ENCODE measurements at places on chromosomes 16 and 17. TPM values are rescaled to one million over a fixed set of nuclear protein-coding genes. Genes with fewer than 3 reads are reported as not detected.

DNA sequence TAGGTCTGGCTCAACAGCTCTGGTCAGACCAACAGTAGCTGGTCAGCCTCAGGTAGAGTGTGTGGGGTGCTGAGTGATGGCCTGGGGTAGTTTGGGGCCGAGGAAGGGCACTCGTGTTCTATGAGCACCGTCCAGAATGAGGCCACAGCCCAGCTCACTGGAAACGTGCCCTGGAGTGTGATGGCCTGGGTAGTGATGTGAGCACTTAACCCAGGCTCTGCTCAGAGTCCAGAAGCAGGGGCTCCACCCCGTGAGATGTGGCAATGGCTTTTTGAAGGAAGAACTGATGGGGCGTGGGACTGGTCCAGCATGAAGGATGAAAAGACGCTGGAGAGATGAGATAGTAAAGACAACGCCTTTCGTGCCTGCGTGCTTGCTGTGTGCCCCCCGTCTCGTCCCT, 35.3 kb downstream of the NTN1 start:
- no peak for DNase-seq

GRCh38 chr17:80219763-80220053, 425 bp downstream of the SGSH start:
- no peak for DNase-seq

DNA sequence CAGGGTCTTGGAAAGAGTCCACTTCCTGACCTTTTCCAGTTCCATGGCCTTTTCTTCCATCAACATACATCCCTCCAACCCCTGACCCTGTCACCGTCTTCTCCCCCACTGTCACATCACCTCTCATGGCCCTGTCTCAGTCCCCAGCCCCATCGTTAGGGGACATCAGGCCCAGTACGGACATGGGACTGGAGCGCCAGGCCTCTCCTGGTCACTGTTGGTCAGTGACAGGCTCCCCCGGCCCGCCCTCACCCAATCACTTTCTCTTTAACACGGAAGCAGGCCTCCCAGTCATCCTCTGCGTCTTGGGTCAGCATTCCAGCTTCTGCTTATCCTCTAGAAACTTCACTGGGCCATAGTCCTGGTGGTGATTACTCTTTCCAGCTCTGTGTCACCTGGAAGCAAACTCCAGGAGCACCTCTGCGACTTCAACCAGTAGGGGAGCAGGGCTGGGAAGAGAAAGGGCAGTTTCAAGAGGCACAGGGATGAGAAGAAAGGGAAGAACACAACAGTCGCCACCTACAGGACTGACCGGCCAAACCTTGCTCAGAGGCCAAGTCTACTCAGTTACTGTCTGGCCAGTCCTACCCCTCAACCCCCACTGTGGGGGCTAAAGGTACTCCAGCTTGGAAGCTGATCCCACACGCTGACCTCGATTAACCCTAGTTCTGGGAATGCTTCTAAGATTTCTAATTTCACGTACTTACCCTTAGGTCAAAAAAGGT, 15.9 kb upstream of the ICAM2 start:
- no peak for DNase-seq

DNA sequence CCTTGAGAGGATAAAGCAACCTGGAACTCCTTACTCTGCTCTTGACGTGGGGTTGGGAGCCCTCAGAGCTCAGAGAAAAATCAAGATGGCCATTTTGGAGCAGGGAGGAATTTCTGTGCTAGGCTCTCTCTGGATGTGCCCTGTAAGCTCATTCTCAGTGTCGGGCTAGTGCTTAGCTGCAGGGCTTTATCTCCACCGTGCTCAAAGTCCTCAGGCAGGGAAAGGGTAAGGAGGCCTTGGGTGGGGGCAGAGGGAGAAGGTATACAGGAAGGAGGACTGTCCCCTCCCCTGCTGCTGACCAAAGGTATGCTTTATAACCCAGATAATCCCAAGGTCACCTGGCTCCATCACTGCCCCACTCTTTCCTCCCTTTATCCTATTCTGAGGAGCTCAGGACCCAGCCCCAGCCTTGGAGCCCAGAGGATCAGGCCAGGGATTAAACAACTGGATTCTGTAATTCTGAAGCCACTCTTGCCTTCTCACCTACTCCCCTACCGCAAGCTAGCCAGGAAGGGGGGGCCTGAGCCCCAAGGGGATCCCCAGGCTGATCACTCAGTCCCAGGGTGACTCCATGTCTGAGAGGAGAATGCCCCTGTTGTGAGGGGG, 1.1 kb downstream of the DHRS11 start:
- no peak for DNase-seq

Gene ITGB4
- polyA plus RNA-seq: 17.0 TPM

Gene SEZ6
- not detected for polyA plus RNA-seq

Gene SEC14L5
- 0.04 TPM for polyA plus RNA-seq
